C1 segment of cervical spinal cord (tissue), 14 donors: ENCODE measurements at places on chromosomes 1 and 21.

DNA sequence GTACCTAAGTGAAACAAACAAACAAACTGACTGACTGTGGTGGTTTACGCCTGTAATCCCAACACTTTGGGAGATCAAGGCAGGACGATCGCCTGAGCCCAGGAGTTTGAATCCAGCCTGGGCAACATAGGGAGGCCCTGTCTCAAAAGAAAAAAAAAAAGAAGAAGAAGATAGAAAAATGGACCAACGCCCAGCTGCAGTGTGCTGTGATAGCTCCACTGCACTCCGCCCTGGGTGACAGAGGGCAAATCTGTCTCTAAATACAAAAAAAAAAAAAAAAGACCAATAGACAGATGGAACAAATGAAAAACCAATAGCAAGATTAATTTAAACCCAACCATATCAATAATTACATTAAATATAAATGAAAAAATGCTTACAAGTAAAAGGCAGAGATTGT lies 13.9 kb downstream of the AKR7A3 start:
- DNase-seq: no peak

DNA sequence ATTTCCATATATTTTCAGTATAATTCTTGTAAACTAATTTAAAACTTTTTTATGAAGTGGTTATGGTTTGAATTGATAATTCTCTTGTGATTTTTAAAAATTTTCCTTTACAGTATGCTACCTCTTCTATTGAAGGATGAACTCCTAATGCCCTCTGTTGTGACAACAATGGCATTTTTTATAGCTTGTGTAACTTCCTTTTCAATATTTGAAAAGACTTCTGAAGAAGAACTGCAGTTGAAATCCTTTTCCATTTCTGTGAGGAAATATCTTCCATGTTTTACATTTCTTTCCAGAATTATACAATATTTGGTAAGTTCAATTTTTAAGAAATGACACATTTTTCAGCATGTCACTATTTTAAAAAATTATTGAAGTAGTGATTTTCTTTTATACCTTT lies 61.4 kb downstream of the ALG6 start:
- no peak for DNase-seq

DNA sequence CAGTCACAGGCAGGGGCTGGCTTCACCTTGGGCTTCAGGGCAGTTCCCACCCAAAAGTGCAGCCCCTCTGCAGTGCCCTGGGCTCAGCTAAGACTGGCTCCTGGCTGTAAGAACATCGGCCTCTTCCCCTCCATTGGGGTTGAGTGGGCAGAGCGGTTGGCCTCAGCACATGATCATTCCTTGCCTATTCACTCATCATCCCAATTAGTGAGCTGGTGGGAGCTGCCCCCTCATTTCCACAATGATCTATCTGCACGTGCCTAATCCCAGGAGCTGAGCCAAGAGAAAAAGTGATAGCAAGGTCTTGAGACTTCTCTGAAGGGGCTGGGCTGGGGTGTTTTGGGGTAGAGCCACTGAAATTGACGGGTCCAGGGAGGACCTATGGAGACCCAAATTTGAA lies 133.6 kb downstream of the SYF2 start:
- no peak for DNase-seq

DNA sequence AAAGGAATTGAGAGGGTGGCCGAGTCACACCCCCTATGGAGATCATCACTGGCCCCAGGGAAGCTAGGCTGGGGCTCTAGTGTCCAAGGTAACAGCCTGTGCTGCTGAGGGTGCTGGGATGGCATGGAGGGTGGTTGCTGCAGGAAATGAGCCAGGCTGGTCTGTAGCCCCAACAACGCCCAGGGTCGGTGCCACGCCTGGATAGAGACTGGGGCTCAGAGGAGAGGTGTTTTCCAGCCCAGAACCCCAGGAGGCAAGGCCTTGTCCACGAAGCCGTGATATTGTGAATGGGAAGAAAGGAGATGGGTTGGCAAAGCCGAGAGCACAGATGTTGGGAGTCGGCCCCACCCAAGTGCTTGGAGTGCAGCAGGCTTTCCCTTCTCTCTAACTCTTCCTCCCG lies 68.9 kb upstream of the ACTRT2 start:
- no peak for DNase-seq

DNA sequence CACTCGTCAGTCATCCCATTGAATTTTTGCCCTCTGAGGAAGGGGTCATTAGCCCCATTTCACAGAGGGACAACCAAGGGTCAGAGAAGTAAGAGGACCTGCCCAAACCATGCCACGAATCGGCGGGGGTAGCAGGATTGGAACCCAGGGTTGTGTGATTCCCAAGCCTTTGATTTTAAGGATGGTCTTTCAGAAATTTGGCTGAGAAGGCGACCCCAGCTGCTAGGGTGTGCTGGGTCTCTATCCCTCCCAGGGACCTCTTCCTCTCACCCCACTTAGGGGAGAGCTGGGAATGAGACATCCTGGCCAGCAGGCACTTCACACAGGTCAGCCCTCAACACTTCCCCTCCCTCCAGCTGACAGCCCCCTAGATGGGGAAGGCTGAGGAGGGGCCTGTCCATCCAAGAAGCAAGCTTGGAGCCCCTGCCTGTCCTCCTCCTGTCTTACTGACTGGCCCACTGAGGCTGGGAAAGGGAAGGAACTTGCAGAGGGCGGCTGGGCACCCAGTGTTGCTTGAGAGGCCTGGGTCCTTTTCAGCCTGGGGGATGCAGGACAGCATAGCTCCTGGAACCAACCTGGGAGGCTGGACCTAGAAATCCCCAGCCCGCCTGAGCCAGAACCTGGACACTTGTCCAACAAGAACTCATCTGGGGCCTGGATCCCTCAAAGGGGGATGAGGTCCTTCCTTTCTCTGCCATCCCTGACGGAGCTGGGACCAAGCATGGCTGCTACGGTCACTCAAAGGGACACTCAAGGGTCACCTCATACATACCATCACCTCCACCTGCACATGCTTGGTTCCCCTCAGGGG lies 1.7 kb downstream of the SDC3 start:
- no peak for DNase-seq

DNA sequence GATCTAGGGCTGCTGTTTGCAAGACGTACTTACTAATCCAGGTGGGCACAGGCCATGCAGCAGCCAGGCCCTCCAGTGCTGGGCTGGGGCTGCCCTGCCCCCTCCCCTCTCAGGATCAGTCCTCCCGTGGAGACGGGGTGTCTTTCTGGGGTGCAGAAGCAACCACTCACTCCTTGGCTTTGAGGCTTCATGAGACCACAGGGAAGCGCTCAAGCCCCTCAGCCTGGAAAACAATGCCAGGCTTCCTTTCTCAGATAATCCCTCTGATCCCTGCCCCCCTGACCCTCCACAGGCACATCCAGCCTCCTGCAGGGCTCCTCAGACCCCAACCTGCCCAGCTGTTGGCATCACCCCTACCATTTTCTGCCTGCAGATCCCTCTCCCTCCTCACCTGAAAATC lies 13.9 kb upstream of the C2CD2 start:
- no peak for DNase-seq

GRCh38 chr21:15826147-15826780 lies 96.5 kb downstream of the USP25 start:
- no peak for DNase-seq

GRCh38 chr21:33015096-33015495 lies 10.6 kb upstream of the OLIG2 start:
- no peak for DNase-seq

DNA sequence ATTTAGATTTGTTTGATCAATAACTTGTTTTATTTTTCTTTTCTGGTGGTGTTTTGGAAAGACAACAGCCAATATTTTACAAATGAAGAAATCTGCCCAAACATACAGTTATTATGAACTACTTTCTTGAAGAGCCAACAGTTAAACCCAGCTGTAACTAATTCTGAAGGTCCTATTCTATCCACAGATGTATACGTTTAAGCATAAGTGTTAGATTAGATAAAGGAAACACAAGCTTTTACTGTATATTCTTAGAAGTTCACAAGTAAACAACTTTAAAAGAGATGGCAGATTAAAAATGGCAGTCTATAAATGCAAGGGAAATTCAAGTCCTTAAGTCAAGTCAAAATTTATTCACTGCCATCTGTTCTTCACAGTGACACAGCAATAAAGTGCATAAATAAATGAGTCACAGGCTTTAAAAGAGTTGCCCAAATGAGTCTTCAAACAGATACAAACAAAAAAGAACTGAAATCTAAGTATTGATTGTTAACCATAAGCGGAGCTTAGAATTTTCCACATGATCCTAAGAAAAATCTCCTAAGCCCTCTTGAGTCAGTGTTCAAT lies 49.9 kb upstream of the KCNH1 start:
- DNase-seq: no peak

DNA sequence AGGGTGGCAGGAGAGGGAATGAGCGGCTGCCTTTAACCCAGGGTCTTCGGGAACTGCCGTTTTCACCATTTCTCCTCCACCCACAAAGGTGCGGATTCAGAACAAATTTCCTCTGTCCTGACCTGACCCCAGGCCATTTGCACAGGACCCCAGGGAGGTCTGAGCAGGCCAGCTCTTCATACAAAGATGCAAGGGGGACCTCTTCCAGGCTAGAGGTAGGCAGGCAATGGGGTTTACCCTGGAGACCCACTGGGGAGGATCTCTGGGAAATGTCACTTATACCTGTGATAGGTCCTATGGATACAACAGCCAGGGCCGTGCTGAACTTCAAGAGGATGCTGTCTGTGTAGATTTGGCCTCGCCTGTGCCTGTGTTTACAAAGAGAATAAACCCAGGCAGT lies 89.7 kb upstream of the VAMP3 start:
- DNase-seq: no peak

DNA sequence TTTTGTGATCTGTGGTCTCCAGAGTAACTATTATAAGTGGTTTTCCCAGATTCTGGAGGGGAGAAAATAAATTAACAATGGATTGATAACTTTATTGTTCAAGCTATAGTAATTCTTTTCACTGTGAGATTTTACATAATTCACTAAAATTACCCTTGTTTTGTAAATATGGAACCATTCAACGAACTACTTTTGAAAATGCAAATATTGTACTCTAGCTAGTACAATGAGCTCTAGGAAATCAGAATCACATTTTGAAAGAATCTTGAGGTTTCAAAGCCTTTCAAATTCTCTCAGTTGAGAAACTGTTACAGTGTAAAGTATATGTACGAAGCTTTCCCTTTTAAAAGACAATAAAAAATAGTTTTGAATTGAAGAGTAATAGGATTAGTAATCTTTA lies 119.9 kb downstream of the HS2ST1 start:
- no peak for DNase-seq

GRCh38 chr1:213418268-213419071 lies 367.4 kb downstream of the RPS6KC1 start:
- DNase-seq: no peak

DNA sequence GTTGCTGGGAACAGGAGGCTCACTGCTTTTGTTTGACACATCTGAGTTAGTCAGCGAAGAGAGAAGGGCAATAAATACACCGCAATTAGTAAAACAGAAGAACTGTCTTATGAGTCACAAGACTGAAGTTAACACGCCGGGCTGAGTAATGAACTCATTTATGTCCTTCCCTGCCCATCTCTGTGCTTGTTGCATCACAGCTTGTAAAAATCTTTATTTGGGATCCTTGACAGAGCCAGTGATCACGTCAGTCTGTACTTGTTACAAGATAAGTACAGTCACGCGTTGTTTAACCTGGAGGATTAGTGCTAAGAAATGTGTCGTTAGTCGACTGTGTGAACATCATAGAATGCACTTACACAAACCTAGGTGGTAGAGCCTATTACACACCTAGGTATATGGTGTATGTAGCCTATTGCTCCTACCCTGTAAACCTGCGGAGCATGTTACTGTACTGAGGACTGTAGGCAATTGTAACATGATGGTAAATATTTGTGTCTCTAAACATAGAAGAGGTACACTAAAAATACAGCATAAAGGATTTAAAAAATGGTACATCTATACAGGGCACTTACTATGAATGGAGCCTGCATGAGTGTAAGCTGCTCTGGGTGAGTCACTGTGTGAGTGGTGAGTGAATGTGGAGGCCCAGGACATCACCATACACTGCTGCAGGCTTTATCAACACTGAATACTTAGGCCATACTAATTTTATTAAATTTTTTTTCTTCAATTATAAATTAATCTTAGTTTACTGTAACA lies 272.2 kb downstream of the TNR start:
- DNase-seq: no peak

GRCh38 chr1:61077676-61078541 lies 4.5 kb upstream of the NFIA start:
- peak; percentile 60 for DNase-seq
